Stimulated activated CD4-positive, alpha-beta T cell treated with anti-CD3 and anti-CD28 coated beads, Interleukin-12 subunit alpha, Interleukin-12 subunit beta, amount 100 ng/mL, for 48 hours (primary cell): ENCODE measurements at places on chromosomes 2 and 18.

DNA sequence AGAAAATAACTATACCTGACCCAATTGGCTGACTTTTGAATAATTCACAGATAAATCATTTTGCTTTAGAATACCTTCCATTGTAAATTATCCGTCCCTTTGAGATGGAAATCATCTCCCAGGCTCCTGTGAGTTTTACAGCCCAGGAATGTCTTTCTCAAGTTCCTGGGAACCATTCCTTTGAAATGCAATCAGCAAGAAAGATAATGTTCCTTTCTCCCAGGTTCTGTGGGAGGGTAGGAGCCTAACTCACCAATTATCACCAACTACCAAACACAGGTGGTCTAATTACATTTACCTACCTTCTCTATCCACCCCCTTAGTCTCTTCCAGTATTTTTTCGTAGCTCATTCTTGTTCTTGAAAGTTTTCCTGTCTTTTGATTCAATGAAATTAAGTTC is 1016.0 kb downstream of the SOCS6 start:
- DNase-seq = no peak

- no peak for DNase-seq
Measured at GRCh38 chr2:23207871-23208270, 177.1 kb upstream of the KLHL29 start.

DNA sequence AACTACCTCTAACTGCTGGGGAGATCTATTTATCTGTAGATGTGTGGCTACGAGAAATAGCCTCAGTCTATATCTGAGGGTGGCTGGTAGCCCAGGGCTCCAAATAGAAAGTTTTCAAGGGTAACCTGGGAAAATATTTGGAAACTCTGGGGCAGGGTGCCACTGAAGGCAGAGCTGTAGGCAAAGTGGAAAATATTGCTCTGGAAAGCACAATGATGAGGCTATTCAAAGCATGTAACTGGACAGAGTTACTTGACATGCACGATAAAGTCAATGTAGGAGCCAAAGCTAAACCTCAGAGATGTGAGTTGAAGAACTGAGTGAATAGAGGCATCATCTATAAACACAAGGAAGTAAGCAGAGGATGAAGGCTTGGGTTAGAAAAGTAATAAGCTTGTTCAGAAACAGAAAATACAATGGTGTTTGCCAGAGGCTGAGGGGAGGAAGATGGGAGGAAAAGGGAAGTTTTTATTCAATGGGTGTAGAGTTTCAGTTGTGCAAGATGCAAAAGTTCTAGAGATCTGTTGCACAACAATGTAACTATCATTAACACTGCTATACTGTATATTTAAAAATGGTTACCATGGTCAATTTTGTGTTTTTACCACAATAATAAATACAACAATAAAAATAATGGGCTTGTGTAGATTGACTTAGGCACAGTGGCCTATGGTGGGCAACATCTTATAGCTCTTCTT is 171.6 kb downstream of the MBD2 start:
- DNase-seq = no peak

DNA sequence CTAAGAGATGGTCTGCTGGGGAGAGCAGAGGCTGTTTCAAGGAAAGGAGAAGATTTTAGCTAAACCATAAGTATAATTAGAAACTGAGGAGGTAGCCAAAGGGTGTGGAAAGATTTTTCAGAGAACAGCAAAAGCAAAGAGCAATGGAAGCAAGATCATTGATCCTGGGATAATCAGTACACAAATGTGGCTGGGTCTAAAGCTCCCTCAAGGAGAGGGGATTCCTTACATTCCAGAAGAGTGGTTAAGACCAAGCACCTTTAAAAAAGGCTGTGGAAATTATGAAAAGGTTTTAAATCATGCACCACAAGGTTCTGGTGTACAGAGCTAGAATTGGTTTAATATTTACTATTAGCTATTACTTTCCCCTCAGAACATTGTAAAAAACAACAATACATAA is 246.0 kb upstream of the UBE2E3 start:
- no peak for DNase-seq

- no peak for DNase-seq
Measured at GRCh38 chr2:9240745-9241144, 34.1 kb downstream of the ASAP2 start.

- DNase-seq = no peak
Measured at GRCh38 chr2:38836791-38837190, 38.9 kb downstream of the DHX57 start.

GRCh38 chr2:174675615-174676014 is 78.0 kb upstream of the WIPF1 start:
- no peak for DNase-seq

DNA sequence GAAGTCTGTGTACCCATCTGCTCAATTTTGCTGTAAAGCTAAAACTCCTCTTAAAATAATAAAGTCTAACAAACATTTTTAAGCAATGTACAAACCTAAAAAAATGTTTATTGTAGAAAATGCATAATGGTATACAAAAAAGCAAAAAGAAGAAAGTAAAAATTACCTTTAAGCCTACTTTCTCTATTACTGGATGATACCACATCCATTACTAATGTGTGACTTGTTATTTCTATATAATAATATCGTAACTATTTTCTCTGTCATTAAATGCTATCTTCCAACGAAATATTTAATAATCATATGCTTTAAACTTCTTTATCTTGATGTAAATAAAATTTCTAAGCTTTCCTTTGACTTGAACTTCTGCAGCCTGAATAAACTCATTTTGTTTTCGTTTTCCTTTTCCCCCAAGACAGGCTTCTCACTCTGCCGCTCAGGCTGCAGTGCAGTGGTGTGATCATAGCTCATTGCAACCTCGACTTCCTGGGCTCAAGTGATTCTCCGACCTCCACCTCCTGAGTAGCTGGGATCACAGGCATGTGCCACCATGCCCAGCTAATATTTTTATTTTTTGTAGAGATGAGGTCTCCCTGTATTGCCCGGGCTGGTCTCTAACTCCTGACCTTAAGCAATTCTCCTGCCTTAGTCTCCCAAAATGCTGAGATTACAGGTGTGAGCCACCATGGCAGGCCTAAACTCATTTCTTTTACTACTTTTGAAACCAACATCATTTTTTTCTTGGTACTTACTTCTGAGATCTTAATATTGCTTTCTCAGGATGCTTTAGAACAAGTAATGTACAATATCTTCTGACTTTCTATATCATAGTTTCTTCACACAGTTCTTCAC is 18.1 kb upstream of the DNAH7 start:
- DNase-seq = no peak

DNA sequence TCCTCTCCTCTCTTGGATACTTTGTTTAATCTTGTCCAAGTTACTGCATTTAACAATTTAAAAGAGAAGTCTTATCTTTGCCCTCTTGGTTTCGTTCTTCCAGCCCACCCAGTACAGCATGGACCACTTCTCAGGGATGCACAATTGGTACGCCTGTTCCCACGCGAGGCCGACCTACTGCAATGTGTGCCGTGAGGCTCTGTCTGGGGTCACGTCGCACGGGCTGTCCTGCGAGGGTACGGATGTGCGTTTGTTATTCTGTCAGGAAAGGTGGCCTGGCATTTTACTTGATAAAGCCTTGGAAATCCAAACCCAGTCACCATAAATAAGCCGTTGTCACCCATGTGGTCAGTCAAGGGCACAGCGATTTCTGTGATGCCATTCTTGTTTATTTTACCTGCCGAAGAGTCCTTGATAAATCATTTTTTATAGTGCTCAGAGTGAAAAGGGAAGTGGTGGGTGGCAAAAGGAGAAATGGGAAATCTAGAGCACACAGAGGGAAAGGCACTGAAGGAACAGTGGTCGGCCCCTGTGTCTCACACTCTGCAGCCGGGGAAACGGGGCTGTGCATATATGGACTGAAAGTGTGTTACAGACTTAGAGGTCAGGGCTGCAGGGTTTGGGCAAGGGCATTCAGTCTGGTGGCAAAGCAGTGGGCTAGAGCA is 80.5 kb downstream of the DGKD start:
- DNase-seq = no peak

- DNase-seq = no peak
Measured at GRCh38 chr2:104385743-104386142, 468.2 kb upstream of the POU3F3 start.

GRCh38 chr2:101120124-101120996 is 30.8 kb downstream of the TBC1D8 start:
- no peak for DNase-seq

GRCh38 chr18:21703241-21703820 is 1.2 kb downstream of the ABHD3 start:
- no peak for DNase-seq
